ENCODE measurements at places on chromosomes 4 and X. TPM values are rescaled to one million over a fixed set of nuclear protein-coding genes. Genes with fewer than 3 reads are reported as not detected.

GRCh38 chrX:133213117-133213516, 5.0 kb downstream of the TFDP3 start:
- no peak for DNase-seq

GRCh38 chr4:146379744-146380143, 142.0 kb downstream of the SLC10A7 start:
- peak; percentile 9 for DNase-seq

- no peak for DNase-seq
Measured at GRCh38 chr4:87863486-87863885, 30.7 kb downstream of the MEPE start.

DNA sequence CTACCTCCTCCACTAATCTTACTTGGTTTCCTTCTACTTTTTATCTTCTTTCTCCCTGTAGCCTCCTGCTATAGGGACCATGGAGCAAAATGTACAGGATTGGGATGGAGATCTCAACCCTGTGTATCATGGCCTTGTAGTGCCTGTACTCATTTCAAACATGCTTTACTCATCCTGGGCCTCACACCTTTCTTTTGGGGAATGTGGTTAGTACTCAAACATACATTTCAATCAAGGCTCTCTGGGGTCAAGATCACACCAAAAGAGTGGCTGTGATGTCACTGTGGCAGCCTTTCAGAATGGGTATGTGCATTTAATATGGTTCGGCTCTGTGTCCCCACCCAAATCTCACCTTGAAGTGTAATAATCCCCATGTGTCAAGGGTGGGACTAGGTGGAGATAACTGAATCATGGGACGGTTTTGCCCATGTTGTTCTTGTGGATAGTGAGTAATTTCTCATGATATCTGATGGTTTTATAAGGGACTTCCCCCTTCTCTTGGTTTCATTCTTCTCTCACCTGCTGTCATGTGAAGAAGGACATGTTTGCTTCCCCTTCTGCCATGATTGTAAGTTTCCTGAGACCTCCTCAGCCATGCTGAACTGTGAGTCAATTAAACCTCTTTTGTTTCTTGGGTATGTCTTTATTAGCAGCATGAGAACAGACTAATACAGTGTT, 205.1 kb downstream of the RASL11B start:
- DNase-seq = no peak

DNA sequence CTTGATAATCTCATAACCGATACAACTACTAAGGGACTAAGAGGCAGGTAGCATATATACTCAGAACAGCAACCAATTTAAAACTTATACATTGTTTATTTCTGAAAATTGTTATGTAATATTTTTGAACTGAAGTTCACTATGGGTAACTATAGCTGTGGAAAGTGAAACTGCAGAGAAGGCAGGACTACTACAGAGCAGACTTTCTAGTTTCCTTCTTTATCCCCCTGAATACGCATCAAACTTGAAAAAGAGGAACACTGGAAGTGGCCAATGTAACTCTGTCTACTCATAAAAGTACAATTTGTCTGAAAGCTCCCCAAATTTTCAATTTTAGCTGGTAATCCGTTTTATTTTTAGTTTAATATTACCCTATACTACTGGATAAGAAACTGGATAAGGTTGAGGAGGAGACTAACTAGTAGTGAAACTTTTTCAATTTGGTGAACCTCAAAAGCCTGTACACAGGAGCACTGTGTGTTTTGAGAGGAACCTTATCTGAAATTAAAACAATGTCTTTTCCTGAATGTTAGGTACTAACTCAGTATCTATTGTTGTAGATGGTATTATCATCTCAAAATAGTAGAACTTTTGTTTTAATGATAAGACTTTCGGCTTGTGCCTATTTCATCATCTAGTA, 225.8 kb downstream of the GABRG1 start:
- DNase-seq = no peak

- no peak for DNase-seq
Measured at GRCh38 chrX:49120091-49120490, 3.4 kb downstream of the GPKOW start.

DNA sequence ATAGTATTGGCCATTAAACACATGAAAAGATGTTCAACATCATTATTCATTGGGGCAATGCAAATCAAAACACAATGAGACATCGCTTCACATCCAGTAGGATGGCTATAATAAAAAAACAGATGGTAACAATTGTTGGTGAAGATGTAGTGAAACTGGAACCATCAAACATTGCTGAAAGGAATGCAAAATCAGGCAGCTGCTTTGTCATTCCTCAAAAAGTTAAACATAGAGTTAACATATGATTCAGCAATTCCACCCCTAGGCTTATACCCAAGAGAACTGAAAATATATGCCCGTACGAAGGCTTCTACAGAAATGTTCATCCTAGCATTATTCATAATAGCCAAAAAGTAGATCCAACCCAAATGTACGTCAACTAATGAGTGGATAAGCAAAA, 144.0 kb upstream of the NAP1L5 start:
- peak; percentile 46 for DNase-seq

GRCh38 chr4:120446051-120446567, 379.5 kb upstream of the MAD2L1 start:
- DNase-seq = peak; percentile 1

DNA sequence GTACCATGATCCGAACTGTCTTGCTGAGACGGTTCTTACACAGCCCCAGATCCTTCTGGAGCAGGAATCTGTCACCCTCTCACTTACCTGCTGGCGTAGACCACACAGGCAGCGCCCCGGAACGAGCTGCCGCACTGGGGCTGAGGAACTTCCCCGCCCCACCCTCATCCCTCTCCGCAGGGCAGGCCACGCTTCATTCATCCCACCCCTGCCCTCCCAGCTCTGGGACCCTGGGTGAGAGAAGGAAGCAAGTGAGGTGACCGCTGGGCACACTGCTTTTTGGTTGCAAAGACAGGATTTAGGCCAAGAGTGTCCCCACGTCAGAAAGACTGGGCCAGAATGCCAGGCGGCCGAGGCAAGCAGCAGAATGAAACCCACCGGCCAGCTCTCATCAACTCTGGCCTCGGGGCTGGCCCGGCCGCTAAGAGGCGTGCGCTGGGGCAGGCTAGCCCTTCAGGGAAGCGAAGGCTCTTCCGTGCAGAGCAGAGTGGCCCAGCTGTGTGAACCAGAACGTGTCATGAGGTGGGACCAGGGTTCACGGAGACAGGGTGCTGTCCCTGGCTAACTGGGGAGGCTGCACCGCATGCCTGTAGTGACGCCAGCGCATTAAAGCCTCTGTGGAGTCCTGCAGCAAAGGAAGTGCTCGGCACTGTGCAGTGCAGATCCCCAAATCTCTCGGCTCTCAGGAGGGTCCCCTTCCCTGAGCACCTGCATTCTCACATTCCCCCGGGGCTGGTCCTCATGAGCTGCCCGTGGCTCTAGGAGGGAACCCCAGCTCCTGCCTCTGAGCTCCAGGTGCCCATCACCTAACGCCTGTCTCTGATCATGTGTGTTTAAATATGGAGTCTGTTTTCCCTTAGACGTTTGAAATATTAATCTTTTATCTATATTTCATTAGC, 6.4 kb downstream of the LRPAP1 start:
- DNase-seq = no peak

GRCh38 chrX:131558562-131558961, 14.7 kb downstream of the OR13H1 start:
- no peak for DNase-seq

DNA sequence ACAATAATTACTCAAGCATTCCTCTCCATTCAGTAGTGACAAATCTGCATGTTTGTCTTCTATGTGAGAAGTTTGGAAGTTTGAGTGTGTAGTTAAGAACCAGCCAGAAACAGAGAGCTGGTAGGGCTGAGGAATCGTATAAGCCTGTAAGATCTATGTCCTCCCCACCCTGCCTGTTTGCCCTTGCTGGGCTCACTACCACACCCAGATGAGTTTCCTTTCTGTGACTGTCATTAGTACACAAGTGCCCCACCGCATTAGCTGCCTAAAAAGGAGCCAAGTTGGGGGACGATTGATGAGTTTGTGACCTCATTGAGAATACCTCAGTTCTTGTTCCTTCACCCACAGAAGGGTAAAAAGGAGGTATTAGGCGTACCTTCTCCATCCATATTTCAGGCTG, 28.3 kb downstream of the DOCK11 start:
- DNase-seq = no peak

DNA sequence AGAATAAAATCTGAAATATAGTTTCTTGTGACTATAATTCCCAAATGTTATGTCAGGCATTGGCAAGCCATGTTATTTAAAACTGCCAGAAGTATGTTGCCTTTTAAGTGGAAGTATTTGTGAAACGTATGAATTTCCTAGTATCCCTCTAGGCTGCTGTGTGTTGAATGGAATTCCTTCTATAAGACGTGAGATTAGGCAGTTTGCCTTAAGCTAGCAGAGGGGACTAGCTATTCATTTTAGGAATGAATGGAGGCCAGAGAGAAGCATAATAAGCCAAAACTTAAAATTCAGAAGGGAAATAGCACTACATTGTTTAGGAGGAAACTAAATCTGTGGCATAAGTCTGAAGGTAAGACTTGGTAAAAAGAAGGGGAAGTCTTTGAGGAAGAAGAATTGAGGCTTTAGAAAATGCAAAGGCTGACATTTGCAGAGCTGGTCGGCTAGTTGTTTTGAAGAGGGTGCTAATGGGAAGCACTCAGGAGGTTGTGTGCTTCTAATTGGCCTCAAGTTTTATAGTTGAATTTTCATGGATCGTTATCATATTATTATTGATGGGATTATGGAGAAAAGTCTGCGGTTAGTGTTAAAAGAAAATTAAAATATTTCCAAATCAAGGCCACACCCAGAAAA, 57.1 kb downstream of the TMEM131L start:
- no peak for DNase-seq

GRCh38 chr4:83704786-83705185, 168.9 kb downstream of the GPAT3 start:
- DNase-seq = peak; percentile 64

DNA sequence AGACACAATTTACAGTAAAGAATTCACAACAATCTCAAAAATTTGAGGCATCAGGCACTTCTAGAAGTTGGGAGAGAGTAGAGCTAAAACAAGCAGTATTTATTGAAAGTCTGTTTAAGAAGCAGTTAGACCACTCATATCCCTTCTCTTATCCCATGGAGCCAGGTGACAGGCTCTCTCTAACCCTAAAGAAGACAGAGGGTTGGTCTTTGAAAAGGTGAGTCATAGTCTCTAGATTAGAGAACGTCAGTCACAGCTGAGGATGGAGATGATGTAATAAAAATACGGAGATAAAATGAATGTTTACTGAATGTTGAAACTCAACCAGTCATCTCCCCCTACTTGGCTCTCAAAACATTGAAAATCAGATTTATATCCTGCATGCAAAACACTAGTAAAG, 223.8 kb downstream of the CHIC2 start:
- peak; percentile 15 for DNase-seq

DNA sequence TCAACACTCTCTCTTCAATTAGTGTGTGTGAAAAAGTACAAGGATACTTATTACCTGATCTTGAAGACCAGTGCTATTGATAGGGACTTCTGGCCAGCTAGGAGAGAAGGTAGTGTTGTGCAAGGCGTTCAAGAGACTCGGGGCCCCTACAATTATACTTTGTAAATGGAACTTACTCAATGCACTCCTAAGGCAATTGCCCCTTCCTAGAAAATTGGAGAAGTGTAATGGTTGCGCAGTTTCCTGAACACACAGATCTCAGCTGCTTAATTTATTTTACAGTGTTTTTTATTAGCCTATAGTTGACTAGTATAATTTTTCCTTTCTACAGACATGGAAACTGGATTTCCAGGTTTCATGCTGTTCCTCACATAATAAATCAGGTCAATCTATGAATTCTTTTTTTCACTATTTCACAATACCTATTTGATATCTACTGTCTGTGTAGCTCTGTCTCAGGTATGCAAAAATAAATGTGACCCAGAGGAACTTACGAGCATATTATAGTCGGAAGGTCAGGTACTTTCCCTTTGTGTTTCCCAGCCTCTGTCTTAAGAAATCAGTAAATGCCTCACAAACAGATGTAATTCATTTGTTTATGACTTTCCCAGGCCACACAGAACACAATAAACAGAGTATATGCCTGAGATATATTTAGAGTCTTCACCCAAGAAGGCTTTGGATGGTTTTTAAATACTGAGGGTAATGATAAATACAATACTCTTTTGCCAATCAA, 89.1 kb upstream of the TET2 start:
- DNase-seq = no peak

- DNase-seq = no peak
Measured at GRCh38 chrX:103101299-103102042, 8.5 kb upstream of the NXF3 start.

- no peak for DNase-seq
Measured at GRCh38 chr4:56656346-56656643, 24.8 kb downstream of the HOPX start.

DNA sequence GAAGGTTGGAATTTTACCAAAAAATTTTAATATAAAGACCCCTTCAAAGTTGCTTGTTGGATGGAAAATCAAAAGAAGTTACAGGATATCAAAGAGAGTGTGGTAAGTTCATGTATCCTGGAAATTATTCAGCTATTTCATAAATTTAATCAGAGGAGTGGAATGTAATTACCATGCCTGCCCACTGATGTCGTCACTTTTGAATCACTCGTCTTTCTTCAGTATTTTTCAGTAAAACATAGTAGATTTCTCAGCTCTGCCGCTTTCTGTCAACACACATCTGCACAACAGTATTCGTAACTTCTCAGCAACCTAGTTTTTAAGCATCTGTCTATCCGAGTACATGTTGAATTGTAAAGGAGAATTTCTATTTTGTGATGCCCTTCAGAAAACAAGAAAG, 2163.0 kb upstream of the AGA start:
- no peak for DNase-seq

- no peak for DNase-seq
Measured at GRCh38 chr4:168607215-168607614, 110.4 kb downstream of the PALLD start.

- no peak for DNase-seq
Measured at GRCh38 chrX:50054147-50054546, 131.8 kb downstream of the CLCN5 start.

- DNase-seq = no peak
Measured at GRCh38 chr4:159429693-159430035, 326.8 kb downstream of the RAPGEF2 start.

DNA sequence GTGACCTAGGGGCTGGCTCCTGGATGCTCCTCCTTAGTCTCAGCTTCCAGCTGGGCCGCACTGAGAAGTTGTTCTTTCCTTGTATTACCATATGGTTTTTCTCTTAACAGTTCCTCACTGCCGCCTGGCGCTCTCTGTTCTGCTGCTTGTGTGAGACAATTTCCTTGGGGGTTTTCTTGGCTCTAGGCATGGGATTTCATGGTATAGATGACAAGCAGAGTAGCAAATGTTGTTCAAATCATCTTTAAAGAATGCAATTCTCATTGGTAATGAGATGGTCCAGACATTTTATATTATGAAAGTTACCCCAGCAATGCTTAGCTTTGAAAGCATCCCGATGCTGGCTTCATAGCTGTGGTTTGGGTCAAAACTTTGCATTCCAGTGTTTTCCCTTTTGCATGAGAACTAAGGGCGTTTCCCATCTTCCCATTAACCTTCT, 37.6 kb downstream of the SEPTIN11 start:
- peak; percentile 74 for DNase-seq

Gene HMX1
- total RNA-seq = not detected

Gene METAP1
- 44.6 TPM for total RNA-seq

Gene ZNF595
- 5.1 TPM for total RNA-seq

Gene CCKAR
- not detected for total RNA-seq

Gene HS3ST1
- 0.16 TPM for total RNA-seq

Gene DGAT2L6
- total RNA-seq = not detected

Gene IL3RA
- not detected for total RNA-seq

Gene ZDHHC9
- total RNA-seq = 41.1 TPM

All from myocyte (in vitro differentiated cells).